ENCODE measurements at places on chromosomes 12 and 14.
A peak's percentile ranks its signal among the peaks of the same experiment; 100 is the strongest.

- no peak for DNase-seq
These were observed 296.5 kb upstream of the TMEM132C start for GRCh38 chr12:127970491-127970890.

DNA sequence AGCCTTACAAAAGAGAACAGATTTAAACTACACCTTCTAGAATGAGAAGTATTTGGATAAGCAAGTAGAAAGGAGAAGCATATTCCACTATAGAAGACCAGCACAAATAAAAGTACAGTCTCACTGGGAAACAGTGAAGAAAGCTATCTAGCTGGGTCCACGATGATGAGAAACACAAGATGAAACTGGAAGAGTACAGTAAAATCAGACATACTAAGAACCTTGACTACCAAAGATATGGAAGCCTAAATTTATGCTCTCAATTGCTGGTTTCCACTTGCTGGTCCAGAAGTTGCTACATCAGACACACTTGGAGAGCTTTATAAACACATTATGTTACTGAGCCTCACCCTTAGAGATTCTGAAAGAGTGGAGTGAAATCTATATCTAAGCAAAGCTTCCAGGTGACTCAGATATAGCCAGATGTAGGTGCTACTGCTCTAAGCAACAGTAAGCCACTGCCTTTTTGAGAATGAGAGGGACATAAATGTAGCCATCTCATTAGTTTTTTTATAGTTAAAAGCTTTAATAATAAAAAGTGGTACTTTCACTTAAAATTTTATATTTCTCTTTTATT is 96.3 kb upstream of the BBS10 start:
- DNase-seq: no peak

GRCh38 chr12:12898136-12898717 is 6.9 kb downstream of the GPRC5A start:
- DNase-seq: no peak

DNA sequence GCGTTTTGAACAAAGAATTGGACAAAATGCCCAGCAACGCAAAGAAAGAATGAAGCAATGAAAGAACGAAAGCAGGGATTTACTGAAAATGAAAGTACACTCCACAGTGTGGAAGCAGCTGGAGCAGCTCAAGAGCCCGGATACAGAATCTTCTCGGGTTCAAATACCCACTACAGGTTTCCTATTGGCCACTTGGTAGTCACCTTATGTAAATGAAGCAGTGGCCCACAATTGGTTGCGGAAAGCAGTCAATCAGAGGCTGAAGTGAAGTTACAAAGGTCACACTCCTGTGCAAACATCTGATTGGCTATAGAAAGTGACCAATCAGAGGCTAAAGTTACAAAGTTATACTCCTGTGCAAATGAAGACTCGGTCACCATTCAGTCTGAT is 15.0 kb upstream of the PPP1R13B start:
- no peak for DNase-seq

GRCh38 chr12:58270966-58271705 is 329.8 kb downstream of the ATP23 start:
- no peak for DNase-seq

DNA sequence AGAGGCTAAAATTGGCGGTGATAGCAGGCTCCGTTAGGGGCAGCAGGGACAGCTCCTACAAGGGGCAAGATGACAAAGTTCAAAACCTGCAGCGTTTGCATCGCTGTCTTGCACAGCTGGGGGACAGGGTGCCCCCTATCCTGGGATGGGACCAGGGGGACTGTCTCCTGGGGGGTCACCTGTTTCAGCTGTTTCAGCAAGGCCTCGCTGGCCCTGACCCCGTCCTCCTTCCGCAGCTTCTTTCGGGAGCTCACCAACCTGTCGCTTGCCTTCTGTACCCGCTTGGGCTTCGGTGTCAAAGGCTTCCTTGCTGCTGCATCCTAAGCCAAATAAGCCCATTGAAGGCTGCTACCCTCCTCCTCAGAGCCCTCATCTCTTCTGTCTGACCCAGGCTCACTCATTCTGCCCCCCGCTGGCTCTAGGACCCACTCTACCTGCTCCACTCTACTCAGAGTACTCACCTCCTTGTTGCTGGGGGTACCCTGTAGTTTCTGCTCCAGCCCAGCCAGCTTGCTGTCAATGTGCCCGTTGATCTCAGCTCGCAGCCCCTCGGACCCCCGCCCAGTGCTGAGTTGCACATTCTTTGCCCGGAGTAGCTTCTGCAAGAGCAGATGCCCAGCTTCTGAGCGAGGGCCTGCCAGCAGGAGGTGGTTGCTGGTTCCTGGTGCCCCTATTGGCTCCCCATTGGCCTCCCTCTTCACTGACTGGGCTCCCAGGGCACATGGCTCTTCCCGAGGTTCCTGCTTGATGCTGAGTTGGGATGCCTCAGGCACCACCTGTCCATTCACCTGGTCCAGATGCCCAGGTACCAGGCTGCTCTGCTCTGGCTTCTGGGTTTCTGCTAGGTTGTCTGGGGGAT is 12.4 kb upstream of the PRKAG1 start:
- DNase-seq: no peak

- DNase-seq: no peak
These were observed 95.4 kb downstream of the NKX2-1 start for GRCh38 chr14:36424478-36425102.

GRCh38 chr14:24162093-24162492 is 1.0 kb downstream of the IRF9 start:
- no peak for DNase-seq

- no peak for DNase-seq
These were observed 15.3 kb downstream of the PELI2 start for GRCh38 chr14:56133547-56133946.

DNA sequence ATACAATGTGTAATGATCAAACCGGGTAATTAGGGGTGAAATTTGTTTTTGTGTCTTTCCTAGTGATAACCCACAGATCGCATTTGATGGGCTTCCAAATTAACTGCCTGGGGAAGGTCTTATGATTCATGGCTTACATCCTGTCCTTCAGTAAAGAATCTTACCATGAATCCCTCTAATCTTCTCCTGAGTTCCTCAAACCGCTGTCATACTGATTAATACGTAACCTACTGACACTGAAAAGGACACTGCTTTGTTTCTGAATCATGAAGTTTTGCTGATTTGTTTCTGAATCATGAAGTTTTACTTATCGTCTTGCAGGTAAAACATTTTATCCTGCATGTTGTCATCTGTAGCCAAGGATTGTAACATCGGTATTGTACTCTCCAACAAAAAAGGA is 52.0 kb upstream of the CRY1 start:
- no peak for DNase-seq

DNA sequence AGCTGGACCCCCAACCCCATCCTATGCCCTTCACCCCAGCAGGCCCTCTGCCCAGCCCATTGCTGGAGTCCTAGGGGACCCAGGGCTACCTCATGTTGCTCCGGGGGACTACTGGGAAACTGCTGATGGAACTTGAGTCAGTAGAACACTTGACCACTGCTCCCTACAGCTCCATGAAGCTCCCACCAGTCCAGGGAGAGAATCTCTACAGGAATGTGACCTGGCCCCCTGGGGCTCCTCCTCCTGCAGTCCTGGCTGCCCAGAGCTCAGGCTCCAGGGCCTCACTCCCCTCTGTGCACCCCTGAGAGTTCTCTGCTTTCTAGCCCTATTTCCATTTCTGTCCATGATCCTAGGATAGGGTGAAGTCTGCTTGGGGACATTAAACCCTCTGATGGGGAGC is 10.8 kb upstream of the AQP2 start:
- DNase-seq: no peak

GRCh38 chr12:108721824-108722223 is 9.5 kb downstream of the CORO1C start:
- DNase-seq: no peak

DNA sequence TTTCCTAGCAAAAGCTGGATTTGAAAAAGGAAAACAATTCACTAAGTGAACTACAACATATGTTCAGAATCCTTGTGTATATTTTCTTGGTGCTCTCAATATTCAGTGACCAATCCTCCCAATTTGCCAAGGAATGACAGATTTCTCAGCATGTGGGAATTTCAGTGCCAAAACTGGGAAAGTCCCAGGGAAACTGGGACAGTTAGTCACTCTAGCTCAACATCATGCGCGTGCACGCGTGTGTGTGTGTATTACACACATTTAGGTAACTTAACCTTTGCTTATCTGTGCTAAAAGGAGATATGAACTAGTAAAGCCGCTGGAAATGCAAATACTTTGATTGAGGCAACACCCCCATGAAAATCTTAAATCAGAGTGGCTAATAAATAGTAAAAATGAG is 26.1 kb upstream of the SLC6A13 start:
- DNase-seq: no peak

GRCh38 chr12:13222076-13222475 is 25.6 kb downstream of the EMP1 start:
- no peak for DNase-seq

DNA sequence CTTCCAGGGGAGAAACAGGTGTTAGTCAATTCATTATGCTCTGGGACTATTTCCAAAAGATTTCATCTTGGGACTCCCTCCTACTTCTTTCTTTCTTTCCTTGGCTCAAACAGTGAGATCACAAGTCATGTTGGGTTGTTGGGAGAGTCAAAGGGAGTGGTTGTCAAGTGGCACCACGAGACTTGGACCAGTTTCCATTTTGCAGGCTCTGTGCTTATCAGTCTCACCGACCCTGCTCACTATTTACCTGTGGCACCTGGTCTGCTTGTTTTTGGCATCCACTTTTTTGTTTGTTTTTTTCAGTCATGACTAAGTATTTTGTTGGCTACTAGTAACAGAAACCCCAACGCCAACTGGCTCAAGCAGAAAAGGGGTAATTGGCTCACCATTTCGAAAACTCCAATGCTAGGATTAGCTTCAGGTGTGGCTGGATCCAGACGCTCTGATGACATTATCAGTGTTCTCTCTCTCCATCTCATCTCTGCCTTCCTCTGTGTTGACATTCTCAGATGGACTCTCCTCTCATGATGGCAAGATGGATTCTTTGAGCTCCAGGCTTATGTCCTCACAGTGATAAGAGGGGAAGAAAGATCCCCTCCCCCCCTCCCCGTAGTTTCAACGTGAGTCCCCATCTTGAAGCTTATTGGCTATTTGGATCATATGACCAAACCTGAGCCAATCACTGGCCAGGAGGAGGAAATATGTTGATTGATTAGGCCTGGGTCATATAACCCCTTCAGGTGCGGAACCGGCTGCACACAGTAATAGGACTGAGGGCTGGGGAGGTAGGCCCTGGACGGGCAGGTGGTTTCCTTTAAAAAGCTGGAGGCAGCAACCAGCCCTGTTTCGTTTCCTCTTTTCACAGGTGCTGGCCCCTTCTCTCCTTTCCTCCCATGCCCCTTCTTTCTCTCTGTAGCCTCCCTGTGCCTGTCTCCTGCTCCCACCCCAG is 84.2 kb downstream of the AACS start:
- no peak for DNase-seq

- no peak for DNase-seq
These were observed 139.3 kb downstream of the TTC7B start for GRCh38 chr14:90676912-90677311.

- DNase-seq: no peak
These were observed 4.5 kb downstream of the CNOT2 start for GRCh38 chr12:70247653-70248199.

DNA sequence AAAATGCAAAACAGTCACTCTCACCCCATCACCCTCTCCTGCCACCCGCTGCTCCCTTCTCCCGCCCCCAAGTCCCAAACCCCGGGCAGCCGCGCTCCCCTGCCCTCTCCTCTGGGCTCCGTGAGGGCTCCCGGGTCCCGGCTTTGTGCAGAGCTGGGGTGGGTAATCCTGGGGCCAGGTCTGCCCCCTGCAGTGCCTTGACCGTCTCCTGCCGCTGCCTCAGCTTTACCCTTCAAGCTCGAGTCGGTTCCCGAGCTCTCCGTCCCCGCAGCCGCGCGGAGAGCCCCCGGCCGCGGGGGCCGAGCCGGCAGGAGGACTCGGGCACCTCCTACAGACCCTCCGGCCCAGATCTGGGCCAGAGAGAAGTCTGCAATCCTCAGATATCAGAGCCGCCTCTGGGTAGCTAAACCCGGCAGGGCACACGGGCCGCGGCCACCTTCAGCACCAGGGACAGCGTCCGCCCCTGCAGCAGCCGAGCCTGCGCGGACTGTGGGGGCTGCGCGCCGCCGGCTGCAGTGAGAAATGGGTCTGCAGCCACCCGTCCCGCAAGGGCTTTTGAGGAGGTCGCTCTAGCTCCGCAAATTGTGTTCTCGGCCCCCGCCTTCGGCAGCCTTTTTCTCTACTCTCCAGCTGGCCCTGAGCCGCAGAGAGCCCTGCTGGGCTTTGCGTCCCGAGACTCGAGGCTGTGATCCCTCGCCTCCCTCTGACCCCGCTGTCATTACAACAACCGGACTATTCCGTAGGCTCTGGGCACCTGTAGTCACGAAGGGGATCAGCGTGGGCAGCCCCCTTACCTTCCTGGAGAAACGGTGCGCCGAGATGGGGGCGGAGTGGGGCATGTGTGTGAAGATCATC is 1.2 kb downstream of the PRMT8 start:
- peak; percentile 1 for DNase-seq

DNA sequence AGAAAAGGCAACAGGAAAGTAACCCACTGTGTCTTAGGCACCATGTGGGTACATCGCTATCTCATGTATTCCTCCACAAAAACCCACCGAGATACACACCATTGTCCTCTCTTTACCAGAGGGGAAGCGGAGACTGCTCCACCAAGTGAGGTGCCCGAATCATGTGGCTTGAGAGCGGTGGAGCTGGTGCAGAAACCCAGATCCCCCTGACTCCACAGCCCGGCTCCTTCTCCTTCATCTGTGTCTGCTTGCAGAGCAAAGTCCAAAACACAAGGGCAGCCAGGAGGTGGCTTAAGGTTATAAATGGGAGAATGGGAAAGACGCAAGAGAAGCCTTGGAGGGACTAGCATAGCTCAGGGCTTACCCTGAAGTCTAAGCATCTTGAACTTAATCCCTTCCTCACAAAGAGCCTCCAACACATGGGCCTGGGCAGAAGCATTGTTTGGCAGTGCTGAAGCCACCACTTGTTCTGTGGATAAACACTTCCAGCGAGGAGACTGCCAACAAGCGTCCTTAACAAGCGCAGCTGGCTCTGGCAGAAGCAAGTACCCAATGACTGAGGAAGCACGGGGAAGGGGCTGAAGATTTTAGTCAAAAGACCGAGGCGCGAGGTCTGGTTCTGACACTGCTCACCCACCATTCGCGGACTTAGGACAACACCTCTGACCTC is 83.0 kb downstream of the TTC7B start:
- no peak for DNase-seq

- no peak for DNase-seq
These were observed 21.0 kb downstream of the TMEM116 start for GRCh38 chr12:111991946-111992345.

DNA sequence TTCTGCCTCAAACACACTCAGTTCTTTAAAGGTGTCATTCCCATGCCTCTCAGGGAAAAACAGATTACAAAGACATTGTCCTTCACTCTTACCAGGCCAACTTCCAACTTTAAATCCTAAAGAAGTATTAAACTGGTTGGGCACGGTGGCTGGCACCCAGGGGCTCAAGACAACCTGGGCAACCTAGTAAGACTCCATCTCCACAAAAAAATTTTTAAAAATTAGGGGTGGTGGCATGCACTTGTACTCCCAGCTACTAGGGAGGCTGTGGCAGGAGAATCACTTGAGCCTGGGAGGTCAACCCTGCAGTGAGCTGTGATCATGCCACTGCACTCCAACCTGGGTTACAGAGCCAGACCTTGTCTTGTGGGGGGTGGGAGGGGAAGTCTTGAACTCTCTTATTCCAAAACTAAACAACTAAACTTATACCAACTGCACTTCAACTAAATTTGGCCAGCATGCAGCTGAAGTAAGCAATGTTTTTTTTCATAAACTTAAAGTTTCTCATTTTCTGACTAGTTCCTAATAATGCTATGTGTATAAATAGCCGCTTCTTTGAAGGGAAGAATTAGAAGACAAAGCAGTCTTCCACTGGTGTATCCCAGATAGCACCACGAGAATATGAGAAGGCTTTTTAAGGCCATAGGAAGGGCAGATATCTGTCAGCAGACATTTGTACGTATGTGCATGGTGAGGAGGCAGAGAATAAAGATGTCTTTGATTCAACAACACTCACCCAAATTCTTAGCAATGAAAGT is 2.4 kb downstream of the SLC11A2 start:
- no peak for DNase-seq

Data from activated T-helper 1 cell treated with Interleukin-2 at 50 U/mL for 16 hours (primary cell).